KBM-7 (cell line): ENCODE measurements at places on chromosomes 3 and 15.

GRCh38 chr15:57112178-57112577, 193.7 kb downstream of the TCF12 start:
- no peak for DNase-seq

GRCh38 chr3:156575641-156576040, 20.7 kb upstream of the SSR3 start:
- DNase-seq, result no peak

GRCh38 chr3:125192190-125193035, 20.1 kb downstream of the SLC12A8 start:
- DNase-seq, result peak; percentile 7

DNA sequence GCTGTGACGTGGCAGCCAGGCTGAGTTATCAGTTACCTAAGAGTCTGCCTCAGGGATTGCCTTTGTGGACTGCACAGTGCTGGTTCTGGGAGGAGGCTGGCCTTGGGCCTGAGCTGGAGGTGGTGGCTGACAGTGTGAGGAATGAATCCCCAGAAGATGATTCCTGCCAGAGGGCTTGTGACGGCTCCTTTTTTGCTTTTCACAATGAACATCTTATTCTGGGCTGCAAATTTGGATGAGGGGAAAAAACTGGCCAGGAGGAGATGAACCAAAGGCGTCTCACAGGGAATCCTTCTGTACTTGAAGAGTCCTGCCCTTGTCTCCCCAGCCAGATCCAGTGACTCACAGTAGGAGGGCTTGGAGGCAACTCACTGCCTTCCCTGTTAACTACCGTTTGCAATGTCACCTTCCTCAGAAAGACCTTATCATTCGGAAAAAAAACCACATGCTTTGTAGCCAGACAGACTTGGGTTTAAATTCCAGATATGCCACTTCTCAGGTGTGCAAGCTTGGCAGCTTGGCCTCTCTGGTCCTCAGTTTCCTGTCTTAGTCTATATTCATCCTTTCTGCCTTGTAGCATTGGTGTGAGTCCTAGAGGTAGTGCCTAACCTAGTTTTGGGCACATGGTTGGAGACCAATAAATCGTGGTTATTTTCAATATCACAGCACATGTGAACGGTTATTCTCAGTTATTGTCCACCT, 19.1 kb downstream of the ST6GAL1 start:
- no peak for DNase-seq

GRCh38 chr3:124760601-124761000, 30.3 kb downstream of the UMPS start:
- no peak for DNase-seq

DNA sequence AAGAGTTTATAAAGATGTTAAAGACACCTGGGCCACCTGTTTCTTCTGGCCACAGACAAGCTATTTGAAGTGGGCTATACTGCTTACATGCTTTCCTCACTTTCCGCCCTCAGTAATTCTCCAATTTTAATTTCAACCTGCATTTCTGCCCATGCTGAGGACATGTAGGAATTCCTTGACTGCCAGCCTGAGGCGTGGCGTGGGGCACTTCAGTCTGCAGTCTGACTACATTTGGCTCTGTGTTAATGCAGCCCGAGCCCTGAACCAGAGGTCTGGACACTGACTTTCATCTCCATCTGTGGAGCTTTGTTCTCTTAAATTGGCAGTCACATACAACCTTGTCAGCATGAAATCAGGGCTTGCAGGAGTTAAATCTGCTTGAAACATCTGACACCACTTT, 8.5 kb downstream of the UQCC5 start:
- DNase-seq, result no peak

DNA sequence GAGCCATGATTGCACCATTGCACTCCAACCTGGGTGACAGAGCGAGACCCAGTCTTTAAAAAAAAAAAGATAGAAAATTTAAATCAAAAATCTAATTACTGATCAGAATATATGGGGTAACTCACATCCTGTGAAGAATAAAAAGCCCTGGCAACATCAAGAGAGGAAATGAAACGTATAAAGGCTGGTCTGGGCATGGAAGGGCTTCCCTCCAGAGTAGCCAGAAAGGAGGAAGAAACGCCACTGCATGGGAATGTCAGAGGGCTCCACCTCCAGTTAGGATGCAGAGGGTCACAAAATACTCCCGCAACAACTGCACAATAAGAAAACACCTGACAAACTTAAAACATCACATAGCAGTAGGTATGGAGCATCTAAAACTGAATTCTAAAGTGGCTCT, 4.9 kb upstream of the IQCF1 start:
- no peak for DNase-seq

DNA sequence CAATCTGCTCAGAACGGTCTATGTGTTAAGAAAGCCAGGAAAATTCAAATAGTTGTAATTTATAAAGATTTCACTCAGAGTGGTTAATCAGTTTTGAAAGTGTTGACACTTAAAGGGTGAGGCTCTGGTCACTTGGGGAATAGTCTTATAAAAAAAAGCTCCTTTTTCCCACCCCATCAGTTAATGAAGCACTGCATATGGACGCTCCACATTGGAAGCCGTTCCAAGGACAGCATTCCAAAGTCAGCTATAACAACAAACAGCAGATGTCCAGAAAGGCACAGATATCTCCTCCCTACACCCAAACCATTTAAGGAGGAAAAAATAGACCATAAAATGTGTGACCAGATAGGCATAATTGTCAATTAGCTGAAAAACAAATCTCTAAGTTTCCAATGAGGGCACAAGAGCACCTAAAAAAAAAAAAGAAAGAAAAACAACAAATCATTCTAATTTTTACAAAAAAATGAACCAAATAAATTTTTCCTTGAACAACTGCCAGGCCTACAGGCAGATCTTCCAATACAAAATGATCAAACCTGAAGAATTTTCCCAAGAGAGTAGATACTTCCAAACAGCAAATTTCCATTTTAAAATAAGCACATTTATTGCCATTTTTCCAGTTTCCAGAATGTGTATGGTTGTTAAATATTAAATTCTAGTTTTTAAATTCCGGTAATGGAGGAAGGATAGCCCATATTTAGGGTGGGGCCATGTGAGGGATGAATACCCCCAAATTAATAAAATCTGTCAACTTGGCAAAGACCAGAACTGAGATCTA, 198.3 kb downstream of the ERC2 start:
- no peak for DNase-seq

DNA sequence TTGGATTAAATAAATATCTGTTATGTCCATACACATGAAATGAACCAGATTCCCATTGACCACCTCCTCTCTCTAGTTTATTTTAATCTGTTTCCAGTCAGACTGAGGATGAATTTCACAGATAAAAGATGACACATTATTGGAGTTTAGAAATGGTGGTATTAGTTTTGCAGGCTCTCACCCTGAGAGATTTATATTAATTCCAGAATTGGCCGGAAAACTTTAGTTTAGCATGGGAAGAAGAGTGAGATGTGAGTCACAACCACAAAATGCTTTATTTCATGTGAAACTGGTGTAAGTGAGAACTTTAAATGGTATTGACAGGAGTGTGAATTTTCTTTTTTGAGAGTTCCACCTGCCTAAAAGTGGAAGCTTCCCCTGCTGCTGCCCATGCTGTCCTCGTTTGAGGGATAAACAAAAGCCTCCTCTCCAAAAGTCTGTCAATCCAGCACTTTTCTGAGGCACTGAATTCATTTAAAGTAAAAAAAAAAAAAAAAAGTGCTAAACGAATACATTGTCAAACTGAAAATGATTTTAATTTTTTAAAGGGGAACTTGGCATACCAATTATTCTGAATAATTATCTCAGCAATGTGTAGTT, 65.1 kb upstream of the EPHA3 start:
- no peak for DNase-seq

DNA sequence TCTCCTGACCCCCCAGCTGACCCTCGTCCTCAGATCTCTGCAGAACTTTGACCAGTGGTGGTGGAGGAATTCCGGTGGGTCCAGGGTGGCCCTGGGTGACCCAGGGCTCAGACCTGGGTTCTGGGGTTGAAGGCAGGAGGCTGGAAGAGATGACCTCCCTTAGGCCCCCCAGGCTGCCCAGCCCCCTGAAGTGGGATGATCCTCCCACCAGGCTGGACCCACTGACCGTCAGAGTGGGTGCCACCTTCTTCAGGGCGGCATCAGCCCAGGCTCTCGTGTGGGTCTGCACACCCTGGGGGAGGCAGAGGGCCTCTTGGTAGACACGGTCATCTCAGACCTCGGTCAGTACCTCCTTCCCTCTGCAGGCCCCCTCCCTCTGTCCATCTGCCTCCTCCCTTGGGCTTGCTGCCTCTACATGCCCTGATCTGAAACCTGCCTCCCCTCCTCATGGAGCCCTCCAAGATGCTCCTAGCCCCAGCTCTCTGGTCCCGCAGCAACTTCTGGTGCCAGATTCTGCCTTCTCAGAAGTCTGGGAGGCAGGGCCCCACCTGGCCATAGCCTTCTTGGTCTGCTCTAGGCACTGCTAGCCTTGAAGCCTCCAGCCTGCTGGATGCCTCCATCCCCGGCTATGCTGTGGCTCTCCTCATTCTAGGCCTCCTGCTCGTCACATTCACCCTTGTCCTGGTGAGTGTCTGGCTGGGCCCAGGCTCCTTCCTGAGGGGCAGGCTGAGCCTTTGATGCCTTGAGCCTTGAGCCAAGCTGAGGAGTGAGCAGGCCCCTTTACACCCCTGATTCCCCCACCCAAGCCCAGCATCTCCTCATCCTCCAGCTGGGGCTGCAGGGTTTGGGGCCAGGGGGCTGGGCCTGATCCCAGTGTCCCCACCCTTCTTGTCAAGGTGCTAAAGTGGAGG, 49.1 kb upstream of the CSPG4 start:
- no peak for DNase-seq

GRCh38 chr3:124563376-124563775, 166.9 kb upstream of the UMPS start:
- no peak for DNase-seq

DNA sequence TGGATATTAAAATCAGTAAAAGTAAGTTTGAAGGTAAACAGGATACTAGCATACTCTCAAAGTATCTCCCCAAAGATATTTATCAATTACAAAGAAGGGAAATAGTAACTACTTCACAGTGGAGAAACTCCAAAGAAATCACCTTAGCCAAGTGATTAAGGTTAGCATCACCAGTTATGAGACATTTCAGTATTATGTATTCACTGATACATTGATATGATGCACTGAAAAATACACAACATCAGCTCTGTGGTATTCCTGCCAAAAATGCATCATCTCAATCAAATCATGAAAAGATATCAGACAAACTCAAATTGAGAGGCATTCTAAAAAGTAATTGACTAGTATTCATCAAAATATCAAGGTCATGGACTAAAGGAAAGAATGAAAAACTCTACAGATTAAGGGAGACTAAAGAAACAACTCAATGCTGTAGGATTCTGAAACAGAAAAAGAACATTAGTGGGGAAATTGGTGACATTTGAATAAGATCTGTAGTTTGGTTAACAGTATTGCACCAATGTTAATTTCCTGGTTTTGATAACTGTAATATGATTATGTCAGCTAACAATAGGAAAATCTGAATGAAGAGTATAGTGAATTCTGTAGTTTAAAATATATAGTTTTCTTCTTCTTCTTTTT, 215.4 kb downstream of the UACA start:
- no peak for DNase-seq

GRCh38 chr3:166274351-166275023, 437.3 kb upstream of the BCHE start:
- DNase-seq, result no peak

GRCh38 chr15:64651601-64652191, 123.7 kb downstream of the RBPMS2 start:
- DNase-seq, result no peak

DNA sequence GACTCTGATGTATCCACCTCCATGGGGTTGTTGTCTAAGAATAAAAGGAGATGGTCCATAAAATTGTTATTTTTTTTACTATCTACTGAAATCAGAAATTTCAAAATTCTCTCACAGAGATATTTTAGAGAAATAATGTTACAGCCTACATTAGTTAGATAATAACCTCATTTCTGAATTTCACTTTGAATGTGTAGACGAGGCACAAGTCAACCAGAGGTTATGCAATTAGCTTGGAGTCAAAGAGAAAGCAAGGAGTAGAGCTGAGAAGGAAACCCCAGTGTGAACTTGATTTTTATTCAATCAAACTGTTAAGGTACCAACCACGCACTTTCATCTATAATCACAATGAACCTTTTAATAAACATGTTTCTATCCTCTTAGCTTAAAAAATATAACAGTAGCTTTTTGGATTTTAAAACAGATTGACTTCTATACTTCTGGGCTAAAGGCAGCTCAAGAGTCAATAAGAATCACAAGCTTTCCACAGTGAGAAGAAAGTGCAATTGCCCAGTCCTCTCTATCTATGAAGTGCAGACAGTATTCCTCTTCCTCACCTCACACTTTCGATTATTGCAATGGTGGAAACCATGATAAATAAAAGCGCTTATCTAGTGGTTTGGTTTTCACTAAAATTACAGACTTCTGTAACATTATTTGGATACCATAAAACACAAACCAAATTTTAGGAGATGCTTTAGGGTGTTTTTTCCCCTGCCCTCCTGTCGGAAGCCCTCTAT, 403.2 kb downstream of the ZBTB20 start:
- no peak for DNase-seq

DNA sequence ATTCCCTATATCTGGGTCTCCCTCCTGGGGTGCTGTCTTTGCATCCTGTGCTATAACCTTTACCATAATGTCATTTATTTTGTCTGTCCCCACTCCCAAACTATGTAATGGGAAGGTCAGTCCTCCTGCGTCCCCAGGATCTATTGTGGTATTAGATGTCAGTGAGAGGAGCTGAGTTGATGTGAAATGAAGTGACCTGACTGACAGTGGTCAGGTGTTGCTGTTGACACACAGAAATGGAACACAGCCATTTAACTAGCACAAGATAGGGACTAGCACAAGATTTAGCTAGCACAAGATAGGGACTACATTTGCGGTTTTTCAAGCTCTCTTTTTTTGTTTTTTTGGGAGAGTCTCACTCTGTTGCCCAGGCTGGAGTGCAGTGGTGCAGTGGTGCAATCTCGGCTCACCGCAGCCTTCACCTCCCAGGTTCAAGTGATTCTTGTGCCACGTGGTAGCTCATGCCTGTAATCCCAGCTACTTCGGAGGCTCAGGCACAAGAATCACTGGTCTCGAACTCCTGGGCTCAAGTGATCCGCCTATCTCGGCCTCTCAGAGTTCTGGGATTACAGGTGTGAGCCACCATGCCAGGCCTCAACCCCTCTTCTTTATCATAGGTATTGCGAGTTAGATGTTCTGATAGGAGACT, 5.2 kb downstream of the NGRN start:
- DNase-seq, result no peak

GRCh38 chr3:24679429-24679828, 184.8 kb upstream of the THRB start:
- no peak for DNase-seq
